Activated CD8-positive, alpha-beta memory T cell treated with anti-CD3 and anti-CD28 coated beads, Interleukin-2, amount 10 ng/mL, durations not matched to agents 7 days and 5 days (primary cell): ENCODE measurements at places on chromosomes 7 and 10. TPM values are rescaled to one million over a fixed set of nuclear protein-coding genes. Genes with fewer than 3 reads are reported as not detected.

DNA sequence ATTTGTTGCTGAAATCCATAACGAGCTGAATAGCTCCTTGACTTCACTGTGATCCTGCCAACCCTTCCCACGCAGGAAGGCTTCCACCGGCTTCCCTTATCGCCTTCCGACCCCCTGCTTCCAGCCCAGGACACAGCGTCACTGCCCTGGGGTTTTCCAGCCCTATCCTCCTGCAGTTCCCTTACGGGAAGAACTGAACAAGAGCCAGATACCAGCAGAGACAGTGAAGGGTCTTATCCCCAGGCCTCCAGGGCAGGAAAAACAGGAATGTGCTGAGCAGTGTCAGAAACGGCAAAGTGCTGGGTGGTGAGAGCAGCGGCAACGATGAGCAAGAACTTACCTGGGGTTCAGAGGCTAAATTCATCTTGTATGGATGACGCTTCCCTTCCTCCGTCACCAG is 22.4 kb downstream of the PDLIM1 start:
- DNase-seq, result no peak
- H3K27me3 ChIP-seq, result peaks cover 4% of the 10 kb centered on the region
- no peaks in the 10 kb centered on the region for H3K4me1 ChIP-seq

GRCh38 chr7:111755383-111755782 is 193.1 kb upstream of the IMMP2L start:
- H3K36me3 ChIP-seq, result no peaks in the 10 kb centered on the region
- DNase-seq, result no peak
- no peak overlapping the region for H3K27ac ChIP-seq
- H3K27me3 ChIP-seq, result peaks cover 12% of the 10 kb centered on the region
- no peaks in the 10 kb centered on the region for H3K4me1 ChIP-seq

DNA sequence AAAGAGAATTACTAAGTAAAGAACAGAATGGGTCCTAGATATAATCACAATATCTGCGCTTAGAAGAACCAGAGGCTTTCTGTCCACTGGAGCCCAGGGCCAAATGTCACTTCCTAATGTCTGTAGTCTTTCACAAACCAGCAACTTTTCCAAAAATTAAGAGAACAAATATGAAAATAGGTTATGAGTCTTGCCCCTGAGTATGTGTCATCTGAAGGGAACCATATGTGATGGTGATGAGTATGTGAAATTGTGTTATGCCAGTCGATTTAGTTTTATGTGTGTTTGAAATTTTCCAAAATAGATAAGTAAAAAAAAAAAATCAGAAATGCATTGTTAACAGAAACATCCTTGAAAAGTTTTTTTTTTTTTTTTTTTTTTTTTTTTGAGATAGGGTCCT is 15.4 kb upstream of the HTR5A start:
- no peak for DNase-seq
- H3K4me1 ChIP-seq, result no peaks in the 10 kb centered on the region
- H3K36me3 ChIP-seq, result no peaks in the 10 kb centered on the region
- H3K4me3 ChIP-seq, result no peak overlapping the region

GRCh38 chr7:107692501-107692900 is 31.9 kb downstream of the SLC26A4 start:
- no peaks in the 10 kb centered on the region for H3K27me3 ChIP-seq
- H3K4me1 ChIP-seq, result no peaks in the 10 kb centered on the region
- H3K36me3 ChIP-seq, result peaks cover 41% of the 10 kb centered on the region
- no peak for DNase-seq

DNA sequence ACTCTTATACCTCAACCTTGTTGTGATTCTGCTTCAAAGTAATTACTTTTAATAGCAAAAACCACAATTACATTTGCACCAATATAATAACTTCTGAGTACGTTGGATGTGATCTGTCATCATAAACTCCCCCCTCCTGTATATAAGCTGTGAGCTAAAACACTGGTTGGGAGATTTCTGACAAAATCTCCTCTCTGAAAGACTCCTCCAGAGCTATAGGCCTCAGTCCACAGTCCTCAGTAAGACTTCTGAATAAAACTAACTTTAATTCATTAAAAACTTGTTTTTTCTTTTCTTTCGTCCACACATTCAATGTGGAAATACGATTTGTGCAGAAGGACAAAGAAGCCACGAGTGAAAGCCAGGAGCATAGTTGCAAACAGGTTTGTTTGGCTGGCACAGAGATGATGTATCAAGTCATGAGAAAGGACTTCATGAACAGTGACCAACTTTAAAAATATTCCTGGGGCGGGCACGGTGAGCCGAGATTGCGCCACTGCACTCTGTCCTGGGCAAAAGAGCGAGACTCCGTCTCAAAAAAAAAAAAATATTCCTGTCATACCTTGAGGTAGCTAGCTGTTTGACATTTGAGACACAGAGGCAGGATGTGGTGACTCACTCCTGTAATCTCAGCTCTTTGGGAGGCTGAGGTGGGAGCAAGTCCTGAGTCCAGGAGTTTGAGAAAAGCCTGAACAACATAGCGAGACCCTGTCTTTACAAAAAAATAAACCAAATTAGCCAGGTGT is 91.1 kb upstream of the ARHGAP21 start:
- H3K27ac ChIP-seq, result no peak overlapping the region
- no peak for DNase-seq
- no peaks in the 10 kb centered on the region for H3K36me3 ChIP-seq
- peaks cover 1% of the 10 kb centered on the region for H3K4me1 ChIP-seq
- no peak overlapping the region for H3K4me3 ChIP-seq

DNA sequence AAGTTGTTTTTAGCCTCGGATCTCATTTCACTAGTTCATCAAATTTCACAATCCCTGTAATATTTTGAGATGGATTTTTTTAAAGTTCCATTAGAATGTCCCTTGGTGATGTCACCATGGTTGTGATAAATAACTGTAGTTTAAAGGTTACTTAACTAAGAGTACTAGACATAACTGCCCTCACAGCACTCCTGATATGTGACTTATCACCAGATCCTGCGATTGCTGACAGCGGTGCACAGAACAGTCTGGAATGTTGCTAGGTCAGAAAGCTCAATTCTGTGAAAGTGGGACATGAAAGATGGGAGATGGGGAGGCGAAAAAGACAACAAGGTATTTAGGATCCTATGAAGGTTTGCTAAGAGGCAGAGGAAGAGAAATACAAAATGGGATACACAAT is 40.2 kb downstream of the FAM13C start:
- no peak overlapping the region for H3K4me3 ChIP-seq
- H3K4me1 ChIP-seq, result no peaks in the 10 kb centered on the region
- no peak overlapping the region for H3K27ac ChIP-seq
- no peaks in the 10 kb centered on the region for H3K27me3 ChIP-seq
- H3K36me3 ChIP-seq, result no peaks in the 10 kb centered on the region
- no peak for DNase-seq

DNA sequence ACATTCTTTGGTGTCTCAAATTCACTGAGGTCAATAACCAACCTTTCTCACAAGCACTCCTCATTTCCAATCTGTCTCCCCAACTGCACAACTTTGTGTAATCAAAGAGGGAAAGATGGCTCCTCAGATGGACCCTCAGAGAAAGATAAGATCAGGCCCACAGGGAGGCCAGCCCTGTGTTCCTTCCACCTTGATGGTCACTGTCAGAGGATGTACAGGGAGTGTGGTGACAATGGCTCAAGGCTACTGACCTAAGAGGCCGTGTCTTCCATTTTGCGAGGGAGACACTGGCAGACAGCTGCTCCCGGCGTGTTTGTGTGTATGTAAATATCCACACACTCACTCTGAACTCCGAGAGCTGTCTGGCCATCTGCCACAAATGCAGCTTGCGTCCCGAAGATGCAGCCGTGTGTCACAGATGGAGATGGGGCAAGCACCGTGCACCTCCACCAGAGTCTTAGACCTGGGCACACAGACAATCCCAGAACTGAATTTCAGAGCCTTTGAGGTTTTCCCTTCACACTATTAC is 712.1 kb upstream of the NRP1 start:
- H3K27ac ChIP-seq, result no peak overlapping the region
- H3K27me3 ChIP-seq, result no peaks in the 10 kb centered on the region
- peaks cover 2% of the 10 kb centered on the region for H3K4me1 ChIP-seq
- H3K4me3 ChIP-seq, result no peak overlapping the region

Gene TCAF2
- 20.8 TPM for total RNA-seq

GRCh38 chr7:25314094-25314730 is 85.9 kb upstream of the NPVF start:
- no peak overlapping the region for H3K4me3 ChIP-seq
- H3K27me3 ChIP-seq, result peaks cover 7% of the 10 kb centered on the region
- H3K27ac ChIP-seq, result no peak overlapping the region
- H3K36me3 ChIP-seq, result no peaks in the 10 kb centered on the region

GRCh38 chr7:109930049-109930448 is 1160.9 kb upstream of the LRRN3 start:
- H3K27me3 ChIP-seq, result no peaks in the 10 kb centered on the region
- DNase-seq, result no peak
- H3K36me3 ChIP-seq, result no peaks in the 10 kb centered on the region
- no peak overlapping the region for H3K4me3 ChIP-seq
- H3K4me1 ChIP-seq, result no peaks in the 10 kb centered on the region

- H3K36me3 ChIP-seq, result peaks cover 11% of the 10 kb centered on the region
- H3K27ac ChIP-seq, result no peak overlapping the region
- H3K4me3 ChIP-seq, result no peak overlapping the region
- no peaks in the 10 kb centered on the region for H3K27me3 ChIP-seq
- peaks cover 12% of the 10 kb centered on the region for H3K4me1 ChIP-seq
Measured at GRCh38 chr7:837001-837400, 4.7 kb downstream of the SUN1 start.

DNA sequence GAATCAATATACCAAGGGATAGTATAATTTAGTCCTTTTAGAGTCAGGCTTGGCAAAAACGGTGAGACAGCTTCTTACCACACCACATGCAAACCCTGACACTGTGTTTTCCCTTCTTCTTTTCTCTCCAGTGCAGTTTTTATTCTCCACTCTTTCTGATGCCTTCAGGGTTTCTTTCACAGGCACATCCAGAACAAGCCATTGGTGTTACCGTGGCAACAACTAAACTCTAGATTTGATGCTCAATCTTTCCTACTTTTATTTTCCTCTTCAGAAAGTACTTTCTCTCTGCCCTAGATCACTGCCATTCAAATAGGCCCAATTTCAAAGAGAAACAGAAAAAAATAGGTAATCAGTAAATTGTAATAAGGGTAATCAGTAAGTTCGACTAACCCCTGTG is 469.8 kb upstream of the POT1 start:
- H3K36me3 ChIP-seq, result no peaks in the 10 kb centered on the region
- no peak for DNase-seq
- H3K4me1 ChIP-seq, result no peaks in the 10 kb centered on the region
- H3K27ac ChIP-seq, result no peak overlapping the region
- no peaks in the 10 kb centered on the region for H3K27me3 ChIP-seq

- no peak overlapping the region for H3K27ac ChIP-seq
- H3K4me1 ChIP-seq, result peaks cover 12% of the 10 kb centered on the region
- H3K36me3 ChIP-seq, result no peaks in the 10 kb centered on the region
- no peak overlapping the region for H3K4me3 ChIP-seq
- H3K27me3 ChIP-seq, result no peaks in the 10 kb centered on the region
- DNase-seq, result no peak
Measured at GRCh38 chr10:74171625-74172024, 20.6 kb downstream of the ADK start.

GRCh38 chr10:7417103-7417623 is 6.3 kb upstream of the SFMBT2 start:
- peak overlapping the region; percentile 71 for H3K27ac ChIP-seq
- H3K36me3 ChIP-seq, result peaks cover 3% of the 10 kb centered on the region
- peaks cover 50% of the 10 kb centered on the region for H3K4me1 ChIP-seq
- peaks cover 27% of the 10 kb centered on the region for H3K27me3 ChIP-seq

Gene PON1
- total RNA-seq, result not detected

- H3K4me1 ChIP-seq, result no peaks in the 10 kb centered on the region
- H3K27ac ChIP-seq, result no peak overlapping the region
- H3K4me3 ChIP-seq, result no peak overlapping the region
- no peaks in the 10 kb centered on the region for H3K36me3 ChIP-seq
- no peaks in the 10 kb centered on the region for H3K27me3 ChIP-seq
Measured at GRCh38 chr7:133934262-133934976, 192.7 kb upstream of the LRGUK start.

Gene WDFY4
- 0.06 TPM for total RNA-seq

GRCh38 chr10:77835669-77836086 is 90.9 kb downstream of the DLG5 start:
- H3K27me3 ChIP-seq, result no peaks in the 10 kb centered on the region
- no peak for DNase-seq

Gene MBL2
- not detected for total RNA-seq

Gene TAS2R4
- 0.82 TPM for total RNA-seq

- no peak for DNase-seq
- H3K4me1 ChIP-seq, result no peaks in the 10 kb centered on the region
- H3K4me3 ChIP-seq, result no peak overlapping the region
- H3K27me3 ChIP-seq, result no peaks in the 10 kb centered on the region
- H3K27ac ChIP-seq, result no peak overlapping the region
Measured at GRCh38 chr10:128861018-128861901, 605.8 kb upstream of the MGMT start.

GRCh38 chr7:152615031-152615741 is 60.8 kb downstream of the XRCC2 start:
- no peaks in the 10 kb centered on the region for H3K27me3 ChIP-seq
- H3K27ac ChIP-seq, result no peak overlapping the region
- no peak overlapping the region for H3K4me3 ChIP-seq
- H3K36me3 ChIP-seq, result no peaks in the 10 kb centered on the region
- H3K4me1 ChIP-seq, result no peaks in the 10 kb centered on the region

DNA sequence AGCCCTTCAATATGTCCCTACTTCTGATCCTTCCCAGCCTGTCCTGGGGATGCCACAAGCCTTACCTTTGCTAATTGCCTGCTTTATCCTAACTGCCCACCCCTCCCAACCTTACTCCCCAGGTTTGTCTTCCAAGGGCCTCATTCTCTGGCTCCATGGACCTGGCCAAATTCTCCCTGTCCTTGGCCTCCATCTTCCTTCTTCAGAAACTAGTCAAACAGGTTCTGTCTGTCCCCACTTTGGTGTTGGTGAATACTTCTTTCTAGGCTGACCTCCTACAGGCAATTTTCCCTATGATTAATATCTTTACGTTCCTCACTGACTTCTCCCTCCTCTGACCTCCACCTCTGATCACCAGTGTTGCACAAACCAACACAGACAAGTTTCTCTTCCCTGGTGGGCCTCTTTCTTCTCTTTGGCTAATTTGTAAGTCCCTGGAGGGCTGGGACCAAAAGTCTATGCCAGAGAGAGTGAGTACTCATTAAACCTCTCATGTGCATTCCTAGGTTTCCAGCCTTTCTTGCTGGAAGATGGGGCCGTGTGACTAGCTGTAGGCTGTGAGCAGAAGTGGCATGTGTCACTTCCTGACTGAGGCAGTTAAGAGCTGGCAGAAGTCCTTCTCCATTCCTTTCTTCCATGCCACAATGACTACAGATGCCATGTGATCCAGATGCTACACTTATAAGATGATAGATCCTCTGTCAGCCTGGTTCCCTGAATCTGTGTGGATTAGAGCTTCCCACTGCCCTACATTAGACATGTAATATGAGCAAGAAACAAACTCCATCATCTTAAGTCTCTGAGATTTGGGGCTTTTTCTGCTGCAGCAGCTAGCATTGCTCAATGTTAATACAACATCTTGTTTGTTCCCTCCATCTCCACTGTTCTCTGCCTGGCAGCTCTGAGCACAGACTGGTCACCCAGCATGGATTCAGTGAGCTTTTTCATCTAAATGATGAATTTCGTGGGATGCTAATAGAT is 382.7 kb downstream of the RPS24 start:
- H3K4me1 ChIP-seq, result no peaks in the 10 kb centered on the region
- peaks cover 2% of the 10 kb centered on the region for H3K27me3 ChIP-seq
- H3K36me3 ChIP-seq, result no peaks in the 10 kb centered on the region
- DNase-seq, result no peak
- H3K27ac ChIP-seq, result no peak overlapping the region
